Suprapubic skin (tissue), 4 donors: ENCODE measurements at places on chromosomes 6 and 20.

GRCh38 chr6:107355659-107356058 lies 103.7 kb downstream of the PDSS2 start:
- no peak for DNase-seq

GRCh38 chr20:22003680-22004079 lies 298.2 kb downstream of the PAX1 start:
- no peak for DNase-seq

DNA sequence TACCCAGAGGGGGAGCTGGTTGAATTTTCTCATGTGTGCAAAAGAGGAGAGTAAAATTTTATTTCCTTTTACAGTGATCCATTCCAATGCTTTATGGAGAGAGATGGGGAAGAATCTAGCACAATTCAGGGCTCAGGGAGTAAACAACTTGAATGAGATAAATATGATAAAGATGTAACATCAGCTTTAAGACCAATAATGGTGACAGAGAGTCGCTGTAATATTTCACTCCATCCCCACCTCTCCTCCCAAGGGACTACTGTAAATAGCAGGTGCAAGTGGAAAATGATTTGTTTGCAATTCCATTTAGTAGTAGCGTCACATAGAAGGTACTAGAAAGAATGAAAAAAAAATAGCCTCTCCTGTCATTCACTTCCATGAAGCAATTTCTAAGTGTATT lies 4.8 kb downstream of the CRISP3 start:
- no peak for DNase-seq

GRCh38 chr20:61949714-61950640 lies 115.7 kb downstream of the TAF4 start:
- DNase-seq = peak; percentile 72

GRCh38 chr6:45709781-45710220 lies 305.9 kb downstream of the CLIC5 start:
- DNase-seq = no peak

GRCh38 chr6:51743999-51744398 lies 343.4 kb downstream of the PKHD1 start:
- no peak for DNase-seq

GRCh38 chr6:41901882-41902519 lies 6.8 kb upstream of the USP49 start:
- DNase-seq = no peak

DNA sequence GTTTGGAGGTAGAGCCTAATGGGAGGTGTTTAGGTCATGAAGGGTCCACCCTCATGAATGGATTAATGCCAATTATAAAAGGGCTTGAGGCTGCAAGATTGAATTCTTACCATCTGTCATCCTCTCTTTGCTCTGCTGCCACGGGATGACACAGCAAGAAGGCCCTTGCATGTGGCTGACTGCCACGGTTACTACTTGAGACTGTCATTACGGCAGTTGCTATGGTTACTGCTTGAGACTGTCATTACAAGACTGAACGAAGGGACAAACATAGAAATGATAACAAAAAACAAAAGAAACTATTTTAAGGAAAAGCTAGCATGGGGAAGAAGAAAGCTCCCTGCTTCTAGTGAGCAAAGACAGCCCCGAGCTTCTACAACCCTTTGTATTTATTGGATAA lies 715.0 kb downstream of the TFAP2A start:
- DNase-seq = no peak

- no peak for DNase-seq
Observed at GRCh38 chr6:49527320-49527719, 23.1 kb upstream of the C6orf141 start.
